ENCODE measurements at places on chromosomes 6 and 20.

- DNase-seq = no peak
Observed at GRCh38 chr6:14276667-14277404, 159.3 kb downstream of the CD83 start.

- DNase-seq = no peak
Observed at GRCh38 chr6:3962291-3963280, 113.4 kb downstream of the FAM50B start.

GRCh38 chr6:90393232-90393884, 96.7 kb upstream of the BACH2 start:
- peak; percentile 75 for DNase-seq

DNA sequence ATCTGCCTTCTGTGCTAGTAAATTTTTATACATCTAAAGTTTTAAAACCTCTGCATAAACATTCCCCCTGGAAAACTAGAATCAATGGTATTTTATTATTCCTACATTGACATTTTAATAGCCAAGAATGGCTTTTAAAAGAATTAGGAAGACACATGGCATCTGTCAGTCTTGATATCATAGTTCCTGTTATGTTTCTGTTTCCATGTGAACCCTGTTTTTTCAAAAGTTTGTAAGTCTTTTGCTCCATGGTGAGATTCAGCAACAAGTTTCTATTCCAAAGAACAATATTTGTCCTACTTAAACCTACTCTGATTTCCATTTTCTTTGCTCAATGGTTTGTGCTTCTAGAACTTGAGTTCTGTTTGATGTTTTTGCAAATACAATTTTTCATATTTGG, 95.2 kb downstream of the PLEKHG1 start:
- no peak for DNase-seq

DNA sequence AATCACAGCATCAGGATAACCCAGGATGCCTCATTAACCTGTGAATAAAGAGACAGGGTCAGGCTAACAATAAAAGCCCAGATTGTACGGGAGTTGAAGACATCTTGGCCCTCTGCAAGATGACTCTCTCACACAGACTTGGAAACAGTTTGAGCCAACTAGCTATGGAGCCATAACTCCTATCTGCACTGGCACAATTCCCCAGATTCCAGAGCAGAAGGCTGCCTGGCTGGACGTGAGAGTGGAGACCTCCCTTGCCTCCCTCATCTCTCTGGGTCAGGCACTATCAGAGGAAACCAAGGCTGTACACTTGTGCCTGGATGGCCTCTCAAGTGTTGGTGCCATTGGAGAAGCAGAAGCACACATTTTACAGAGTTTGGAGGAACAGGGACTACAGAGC, 312.6 kb downstream of the THBS2 start:
- DNase-seq = no peak

DNA sequence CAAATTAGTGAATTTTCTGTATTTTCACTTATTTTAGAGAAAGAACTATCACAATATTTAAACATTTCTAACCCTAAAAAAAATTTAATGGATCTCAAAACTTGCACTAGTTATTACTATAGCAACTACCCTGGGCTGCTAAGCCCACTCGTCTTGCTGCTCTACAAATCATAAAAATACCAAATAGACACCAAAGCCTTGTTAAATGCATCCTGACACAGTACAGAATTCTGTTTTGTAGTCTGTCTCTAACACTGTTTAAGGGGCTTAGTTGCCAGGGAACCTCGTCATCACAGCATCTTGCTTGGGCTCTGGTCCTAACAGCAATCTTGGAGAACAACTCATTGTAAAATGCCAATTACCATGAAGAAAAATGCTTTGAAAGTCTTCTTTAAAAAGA, 56.9 kb upstream of the MBOAT1 start:
- no peak for DNase-seq

DNA sequence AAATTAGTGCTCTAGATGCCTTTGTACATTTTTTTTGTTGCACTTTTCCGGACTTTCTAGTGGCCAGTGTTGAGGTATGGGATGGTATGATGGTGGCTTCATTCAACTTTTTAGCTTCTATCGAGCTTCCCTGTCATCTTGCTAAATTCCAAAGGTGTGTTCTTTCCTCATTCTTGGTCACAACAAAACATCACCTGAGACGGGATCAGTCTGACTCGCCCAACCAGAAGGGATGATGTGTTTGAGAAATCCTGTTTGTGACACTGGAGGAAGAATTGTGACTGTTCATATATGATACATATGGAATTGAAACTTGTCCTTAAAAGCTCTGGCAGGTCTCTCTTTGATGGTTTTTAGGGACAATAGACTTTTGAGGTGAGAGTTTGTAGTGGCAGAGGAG, 33.8 kb downstream of the KCNS1 start:
- no peak for DNase-seq

GRCh38 chr6:35746516-35746915, 9.7 kb downstream of the ARMC12 start:
- no peak for DNase-seq

DNA sequence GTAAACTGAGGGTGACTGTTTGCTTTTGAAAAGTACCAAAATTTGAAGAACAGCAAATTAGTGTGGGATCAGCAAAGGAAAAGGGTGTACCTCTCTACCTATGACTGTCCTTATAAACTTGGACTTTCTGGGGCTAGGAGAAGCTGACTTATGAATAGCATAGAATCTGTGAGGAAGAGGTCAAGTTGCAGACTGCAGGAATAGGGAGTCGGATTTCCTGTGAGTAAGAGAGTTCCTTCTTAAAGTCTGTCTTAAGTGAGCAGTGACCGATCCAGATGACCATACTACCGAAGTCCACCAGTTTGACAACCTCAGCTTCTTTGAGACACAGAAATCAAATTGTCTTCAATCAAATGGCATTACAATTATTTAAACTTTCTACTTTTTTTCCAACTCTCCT, 708.7 kb downstream of the UTRN start:
- no peak for DNase-seq

- peak; percentile 12 for DNase-seq
Observed at GRCh38 chr20:610130-611046, at the start of gene TCF15. TCF15 (minus strand) TSS chr20:610309; CDS start chr20:610237, 72 bp downstream.

DNA sequence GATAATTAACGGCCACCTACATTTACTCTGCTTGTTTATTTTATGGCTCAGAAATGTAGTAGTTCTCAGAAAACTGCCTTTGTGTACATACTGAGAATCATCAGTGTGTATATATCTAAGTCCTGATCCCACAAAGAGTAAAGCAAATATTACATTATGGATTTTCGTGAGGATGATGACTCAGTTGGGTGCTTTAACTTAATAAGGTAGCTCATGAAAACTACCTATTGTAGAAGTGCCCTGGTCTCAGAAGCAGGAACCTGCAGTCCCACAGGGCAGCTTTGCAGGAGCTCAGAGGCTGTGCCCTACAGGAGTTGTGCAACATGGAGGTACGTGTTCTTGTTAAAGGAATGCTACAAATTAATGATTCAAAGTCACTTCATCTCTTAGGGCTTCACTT, 108.2 kb downstream of the PLG start:
- DNase-seq = no peak

DNA sequence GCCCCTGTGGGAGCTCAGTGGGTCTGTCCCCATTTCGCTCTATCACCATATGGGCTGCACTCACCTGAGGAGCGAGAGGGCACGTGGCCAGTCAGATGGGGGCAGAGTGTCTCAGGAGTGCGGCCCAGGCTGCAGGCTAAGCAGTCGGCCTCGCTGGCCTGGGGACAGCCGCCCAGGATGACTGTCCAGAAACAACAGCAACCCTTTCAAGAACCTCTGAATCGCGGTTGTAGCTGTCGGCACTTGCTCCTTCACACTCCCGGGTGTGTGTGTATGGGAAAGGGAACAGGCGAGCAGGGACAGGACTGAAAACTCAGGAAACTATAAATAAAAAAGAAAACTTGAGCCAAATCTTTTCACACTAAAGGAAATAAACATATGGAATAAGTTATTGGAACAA, 63.1 kb downstream of the TFAP2A start:
- DNase-seq = no peak

GRCh38 chr6:115896538-115897129, 164.1 kb downstream of the FRK start:
- DNase-seq = no peak

DNA sequence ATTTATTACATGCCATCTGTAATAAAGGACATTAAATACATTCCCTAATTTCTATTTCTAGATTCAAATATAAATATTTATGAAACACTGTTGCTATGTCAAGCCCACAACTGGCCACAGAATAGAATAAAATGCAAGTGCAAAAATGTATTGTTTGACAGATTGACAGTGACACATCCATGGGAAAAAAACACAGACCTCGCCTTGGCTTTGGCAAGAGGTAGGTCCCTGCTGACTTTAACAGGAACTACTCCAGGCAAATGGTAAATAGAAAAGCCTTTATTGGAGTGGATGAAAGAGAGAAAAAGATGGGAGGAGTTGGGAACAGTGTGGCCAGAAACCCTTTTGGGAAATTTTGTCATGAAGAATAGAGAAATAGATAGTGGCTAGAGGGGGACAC, 622.9 kb downstream of the UTRN start:
- no peak for DNase-seq

GRCh38 chr6:33696076-33696475, 15.4 kb downstream of the UQCC2 start:
- DNase-seq = no peak

DNA sequence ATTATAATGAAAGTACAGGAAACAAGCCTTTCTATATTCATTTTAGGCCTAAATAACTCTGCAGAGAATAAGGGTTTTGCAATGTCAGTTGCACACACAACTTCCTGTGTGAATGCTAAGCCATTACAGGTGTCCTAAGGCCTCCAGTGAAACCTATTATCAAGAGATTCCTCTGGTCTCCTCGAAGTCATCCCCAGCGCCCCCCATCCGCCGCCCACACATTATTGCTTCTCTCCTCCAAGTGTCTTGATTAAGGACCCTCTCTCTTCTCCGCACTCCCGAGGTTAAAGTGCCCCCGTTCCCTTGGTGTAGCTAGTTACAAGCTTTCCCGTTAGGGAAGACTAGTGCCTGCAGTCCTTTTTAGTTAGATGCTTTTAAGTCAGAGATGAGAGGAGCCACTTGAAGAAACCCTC, 1.3 kb downstream of the HIVEP2 start:
- peak; percentile 30 for DNase-seq

DNA sequence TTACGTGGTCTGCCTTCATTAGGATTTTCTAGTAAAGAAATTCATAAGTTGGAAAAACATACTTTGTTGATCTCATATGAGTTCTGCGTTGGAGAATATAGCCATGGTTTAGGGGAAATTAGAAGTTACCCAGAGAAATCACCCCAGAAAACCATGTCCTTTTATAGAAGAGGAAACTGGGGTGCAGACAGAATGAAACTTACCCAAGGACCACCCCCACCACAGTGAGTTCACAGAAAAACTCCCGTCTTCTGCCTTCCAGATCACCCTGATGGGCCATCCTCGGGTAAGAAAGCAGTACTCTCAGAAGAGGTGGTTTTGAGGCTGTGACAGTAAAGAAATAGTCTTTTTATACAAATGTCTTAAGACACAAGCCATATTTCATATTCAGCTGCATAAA, 25.1 kb upstream of the MAFB start:
- DNase-seq = no peak

DNA sequence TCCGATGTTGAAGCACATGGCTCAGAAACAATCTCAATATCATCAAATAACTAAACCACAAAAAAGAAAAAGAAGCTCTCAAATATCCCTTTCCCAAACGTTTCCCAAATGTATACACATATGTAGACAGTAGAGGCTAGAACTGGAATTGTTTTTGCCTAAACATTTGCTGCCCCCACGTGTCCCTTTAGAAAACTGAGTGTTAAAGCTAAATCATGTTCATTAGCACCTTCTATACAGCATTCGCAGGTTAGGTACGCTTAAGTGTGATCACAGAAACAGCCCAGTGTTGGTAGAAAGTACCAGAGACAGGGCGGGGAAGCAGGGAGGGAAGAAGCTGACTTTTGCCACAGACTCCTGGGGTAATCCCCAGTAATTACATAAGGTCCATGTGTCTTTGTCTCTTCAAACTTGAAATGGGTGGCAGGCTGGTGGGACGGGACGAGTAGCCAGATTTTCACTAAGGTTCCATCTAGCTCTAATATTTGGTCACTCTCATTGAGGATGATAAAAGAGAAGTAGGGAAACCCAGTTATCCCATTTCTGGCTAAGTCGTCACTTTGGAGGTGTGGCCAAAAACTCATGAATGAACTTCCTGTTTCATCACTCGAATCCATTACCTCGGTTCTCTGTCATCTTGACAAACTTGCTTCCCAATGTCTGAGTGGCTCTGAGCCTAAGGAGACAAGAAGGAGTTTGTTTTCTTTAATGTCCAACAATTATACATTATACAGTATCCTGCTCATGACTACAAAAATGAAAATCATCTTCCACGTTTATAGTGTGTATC, 15.0 kb upstream of the TFAP2A start:
- no peak for DNase-seq

DNA sequence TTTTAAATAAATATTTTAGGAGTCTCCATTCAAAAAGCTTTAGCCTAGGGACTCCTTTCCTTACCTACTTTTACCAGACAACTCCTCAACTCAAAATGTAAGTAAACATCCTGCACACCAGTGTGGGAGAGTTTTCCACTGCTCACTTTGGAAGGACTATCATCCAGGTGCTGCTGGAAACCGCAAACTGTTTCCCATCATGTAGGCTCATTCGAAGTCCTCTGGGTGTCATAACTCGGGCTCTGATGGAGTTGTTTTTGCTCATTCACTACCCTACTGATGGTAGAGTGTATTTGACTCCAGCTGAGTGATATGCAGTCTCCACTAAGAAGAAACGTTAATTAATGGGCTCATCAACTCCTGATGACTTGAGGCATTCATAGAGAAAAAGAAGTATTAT, 136.5 kb upstream of the AKAP12 start:
- no peak for DNase-seq

DNA sequence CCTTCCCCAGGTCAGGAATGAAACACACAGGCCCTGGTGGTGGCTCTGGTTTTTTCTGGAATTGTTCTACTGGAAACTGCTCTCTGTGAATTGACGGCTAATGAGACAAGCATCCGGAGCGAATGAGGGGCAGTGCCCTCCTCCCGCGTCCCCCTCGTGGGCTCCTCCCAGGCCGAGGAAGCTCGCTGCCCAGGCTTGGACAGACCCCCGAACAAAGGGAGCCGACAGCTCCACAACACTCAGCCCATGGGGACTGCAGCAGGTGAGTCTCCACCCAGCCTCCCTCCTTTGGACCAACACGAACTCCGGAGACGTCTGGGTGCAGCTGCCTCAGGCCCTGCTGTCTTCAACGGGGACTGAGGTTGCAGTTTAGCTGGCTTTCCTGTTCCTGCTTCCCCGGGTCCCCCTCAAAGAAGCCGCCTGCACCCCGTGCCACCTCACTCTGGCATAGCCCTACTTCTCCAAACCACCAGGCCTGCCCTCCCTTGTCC, 31.3 kb upstream of the AFDN start:
- DNase-seq = no peak

- no peak for DNase-seq
Observed at GRCh38 chr6:165456286-165456685, 146.9 kb upstream of the C6orf118 start.

DNA sequence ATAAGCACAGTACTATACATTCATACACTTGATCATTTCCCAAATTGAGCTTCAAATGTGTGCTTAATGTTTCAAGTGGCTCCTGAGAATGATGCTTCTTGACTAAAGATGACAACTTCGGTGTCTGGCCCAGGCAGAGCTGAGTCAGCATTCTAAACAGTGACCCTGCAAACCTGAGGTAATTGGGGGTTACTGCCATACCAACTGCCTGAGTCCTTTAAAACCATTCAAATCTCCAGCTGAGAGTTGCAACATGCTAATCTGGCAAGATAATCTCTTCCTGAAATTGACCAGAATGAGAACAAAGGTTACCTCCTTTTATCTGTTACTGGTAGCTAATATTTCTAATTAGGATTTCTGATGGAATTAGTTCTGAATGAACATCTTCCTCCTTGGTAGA, 8.2 kb downstream of the BACH2 start:
- DNase-seq = no peak

- DNase-seq = no peak
Observed at GRCh38 chr6:33427585-33428223, 7.8 kb downstream of the SYNGAP1 start.
